Cardiac septum (tissue), 1 donor: ENCODE measurements at places on chromosomes 2 and 18. TPM values are rescaled to one million over a fixed set of nuclear protein-coding genes. Genes with fewer than 3 reads are reported as not detected.

- no peak for DNase-seq
These were observed 18.1 kb upstream of the MSTN start for GRCh38 chr2:190080527-190081049.

GRCh38 chr2:3574155-3574554, 905 bp upstream of the RPS7 start:
- no peak for DNase-seq

DNA sequence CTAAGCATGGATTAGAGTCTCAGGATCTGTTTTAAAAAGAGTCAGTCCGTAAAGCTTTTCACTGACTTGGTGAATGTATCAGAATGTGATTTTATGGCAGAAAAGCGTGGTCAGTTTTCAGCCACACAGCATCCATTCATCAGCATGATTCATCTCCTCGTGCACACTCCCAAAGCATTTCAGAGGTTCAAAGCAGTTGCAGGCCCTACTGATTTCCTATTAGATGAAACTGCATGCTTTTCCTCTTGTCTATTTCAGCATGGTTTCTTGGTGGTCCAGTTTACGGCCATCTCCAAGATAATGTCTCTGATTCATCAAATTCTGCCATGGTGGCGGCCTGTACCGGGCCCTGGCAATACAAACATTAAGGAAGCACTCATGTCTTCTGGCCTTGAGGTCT, 4.8 kb upstream of the PARD6G start:
- no peak for DNase-seq

GRCh38 chr2:142973822-142974207, 96.4 kb downstream of the KYNU start:
- no peak for DNase-seq

- no peak for DNase-seq
These were observed 612.1 kb downstream of the KCNJ3 start for GRCh38 chr2:155310589-155310988.

GRCh38 chr2:204074456-204074855, 137.9 kb downstream of the ICOS start:
- no peak for DNase-seq

PAIP2B gene
- total RNA-seq = 30.7 TPM

DNA sequence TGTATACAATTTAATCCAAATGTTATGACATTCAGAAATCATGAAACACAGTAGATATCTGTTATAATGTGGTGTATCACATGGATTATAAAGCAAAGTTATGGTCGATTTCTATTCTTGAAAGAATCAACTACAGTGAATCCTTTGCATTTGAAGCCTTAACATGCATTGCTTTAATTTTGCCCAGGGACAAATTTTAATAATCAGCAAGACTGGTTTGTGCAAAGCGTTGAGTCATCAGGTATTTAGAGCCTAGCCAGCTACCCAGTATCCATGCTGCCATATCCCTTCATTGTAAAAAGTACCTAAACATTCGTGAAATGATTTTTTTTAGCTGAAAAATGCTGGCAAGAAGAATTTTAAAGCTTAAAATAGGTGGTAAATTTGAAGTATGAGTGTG, 8.9 kb upstream of the SPDYA start:
- DNase-seq = no peak

C2orf78 gene
- total RNA-seq = not detected

DNA sequence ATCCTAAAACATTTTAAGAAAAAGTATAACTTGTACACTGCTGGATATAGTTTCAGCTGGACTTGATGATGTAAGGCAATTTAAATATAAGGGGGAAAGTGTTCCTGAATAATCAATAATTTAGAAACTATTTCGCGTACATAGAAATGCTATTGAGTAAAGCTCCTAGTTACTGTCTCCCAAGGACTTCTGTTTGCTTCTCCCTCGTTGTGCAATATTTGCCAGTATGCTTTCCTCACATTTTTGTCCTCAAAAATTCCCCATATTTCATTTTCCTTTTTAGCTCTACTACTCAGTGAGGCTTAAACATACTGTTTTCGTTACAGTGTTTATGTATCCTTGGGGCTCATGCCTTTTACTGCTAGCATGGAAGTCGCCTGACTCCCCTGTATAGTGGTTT, 36.9 kb downstream of the ATP9B start:
- DNase-seq = no peak

DNA sequence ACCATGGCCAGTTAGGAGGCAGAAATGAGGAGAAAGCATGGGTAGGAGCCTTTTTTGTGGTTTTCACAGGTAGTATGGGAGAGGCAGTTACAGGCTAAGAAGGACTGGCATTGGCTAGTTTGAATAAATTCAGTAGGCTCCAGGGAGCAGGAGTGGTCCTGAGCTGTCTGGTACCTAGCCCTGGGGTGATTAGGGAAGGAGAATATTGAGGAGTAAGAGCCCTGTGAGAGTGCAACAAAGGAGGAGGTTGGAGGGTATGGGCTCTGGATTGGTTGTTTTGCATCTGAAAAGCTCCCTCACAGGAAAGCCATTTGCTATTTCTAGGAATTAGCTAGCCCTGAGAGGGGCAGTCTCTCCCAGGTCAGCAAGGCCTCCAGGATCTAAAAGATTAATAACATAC, 13.3 kb upstream of the TCF7L1 start:
- no peak for DNase-seq

ITM2C gene
- total RNA-seq = 18.4 TPM

GRCh38 chr18:47425365-47425764, 173.9 kb upstream of the SKOR2 start:
- no peak for DNase-seq

DNA sequence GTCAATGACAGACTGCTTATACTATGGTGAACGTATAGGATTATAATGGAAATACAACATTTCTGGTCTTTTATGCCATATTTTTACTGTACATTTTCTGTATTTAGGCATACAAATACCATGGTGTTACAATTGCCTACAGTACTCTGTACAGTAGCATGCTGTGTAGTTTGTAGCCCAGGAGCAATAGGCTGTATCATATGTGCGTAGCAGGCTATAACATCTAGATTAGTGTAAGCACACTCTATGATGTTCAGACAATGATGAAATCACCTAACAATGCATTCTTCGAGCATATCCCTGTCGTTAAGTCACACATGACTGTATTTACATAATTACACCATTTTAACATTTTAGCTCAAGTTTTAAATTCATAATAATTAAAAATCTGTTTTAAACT, 556.6 kb upstream of the ZNF804A start:
- no peak for DNase-seq

- no peak for DNase-seq
These were observed 10.2 kb downstream of the GBX2 start for GRCh38 chr2:236157815-236158498.

GRCh38 chr2:179454443-179455171, 190.0 kb upstream of the SESTD1 start:
- DNase-seq = no peak

DNA sequence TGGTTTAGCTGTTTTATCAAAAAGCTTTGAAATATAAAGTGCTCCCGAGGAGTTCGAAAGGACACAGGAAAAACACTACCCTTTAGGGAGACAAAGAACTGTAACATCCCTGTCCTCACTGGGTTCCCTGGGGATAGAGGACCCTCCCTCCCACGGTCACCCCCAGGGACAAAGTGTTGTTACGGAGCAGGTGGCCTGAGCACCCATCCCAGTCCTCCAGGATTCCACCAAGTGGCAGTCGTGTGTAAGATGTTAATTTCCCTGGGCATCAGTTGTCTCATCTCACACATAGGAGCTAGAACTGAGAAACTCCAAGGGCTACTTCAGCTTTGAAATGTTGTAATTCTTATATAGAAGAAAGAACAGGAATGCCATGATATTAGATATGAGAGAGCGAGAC, 137.7 kb downstream of the ALK start:
- DNase-seq = no peak

- DNase-seq = no peak
These were observed 31.7 kb upstream of the TTC32 start for GRCh38 chr2:19933351-19933981.

LRATD1 gene
- 0.67 TPM for total RNA-seq

MC4R gene
- total RNA-seq = not detected

- DNase-seq = no peak
These were observed 3.9 kb downstream of the MAP3K19 start for GRCh38 chr2:135043345-135043744.

DNA sequence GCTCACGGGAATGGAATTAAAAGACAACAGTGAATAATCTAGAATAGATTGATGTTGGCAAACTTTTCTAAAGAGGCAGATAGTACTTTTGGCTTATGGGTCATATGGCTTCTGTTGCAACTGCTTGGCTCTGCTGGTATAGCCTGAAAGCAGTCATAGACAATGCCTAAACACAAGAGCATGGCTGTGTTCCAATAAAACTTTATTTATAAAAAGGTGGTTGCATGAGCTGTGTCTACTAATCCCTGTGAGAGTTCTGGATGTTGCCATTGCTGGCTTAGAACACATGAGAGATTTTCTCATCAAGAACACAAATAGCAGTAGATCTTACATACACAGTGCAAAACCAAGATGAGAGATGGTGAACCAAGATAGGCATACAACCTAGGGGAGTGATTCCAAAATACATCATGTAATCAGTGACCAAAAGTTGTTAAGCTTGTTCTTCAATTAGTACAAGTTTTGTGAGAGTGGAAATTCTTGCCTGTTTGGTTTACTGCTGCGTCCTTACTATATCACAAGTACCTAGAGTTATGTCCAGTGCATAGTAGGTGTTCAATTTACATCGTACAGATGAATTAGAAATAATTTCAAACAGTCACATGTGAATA, 380.0 kb downstream of the METTL4 start:
- no peak for DNase-seq

ELMOD3 gene
- total RNA-seq = 9.8 TPM

DNA sequence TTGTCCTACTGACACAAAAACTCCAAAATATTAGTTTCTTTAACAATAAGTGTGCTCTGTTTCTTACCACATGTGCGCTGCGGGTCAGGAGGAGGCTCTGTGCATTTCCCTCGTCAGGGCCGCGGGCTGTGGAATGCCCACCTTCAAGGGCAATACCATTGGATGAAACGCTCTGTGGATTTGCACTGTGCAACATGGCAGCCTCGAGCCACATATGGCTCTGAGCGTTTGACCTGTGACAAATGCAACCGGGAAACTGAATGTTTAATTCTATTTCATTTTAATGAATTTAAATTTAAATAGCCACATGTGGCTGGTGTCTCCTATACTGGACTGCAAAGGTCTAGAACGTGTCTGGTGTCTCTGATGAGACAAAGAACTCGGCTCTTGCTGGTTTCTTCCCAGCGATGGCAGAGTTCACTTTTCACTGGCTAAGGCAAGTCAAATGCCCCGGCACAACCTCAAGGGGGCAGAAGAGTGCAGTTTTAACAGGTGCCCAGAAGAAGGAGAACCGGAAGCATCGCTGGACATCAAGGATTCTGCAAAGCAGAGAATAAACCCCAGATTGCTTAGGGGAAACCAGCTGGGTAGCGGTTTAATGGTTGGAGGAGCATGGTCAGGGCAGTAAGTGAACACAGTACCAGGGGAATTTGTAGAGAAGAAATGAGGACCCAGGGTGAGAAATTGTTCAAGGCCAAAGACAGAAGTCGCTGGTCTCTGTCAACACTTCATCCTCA, 37.0 kb upstream of the TMEM18 start:
- DNase-seq = no peak

DNA sequence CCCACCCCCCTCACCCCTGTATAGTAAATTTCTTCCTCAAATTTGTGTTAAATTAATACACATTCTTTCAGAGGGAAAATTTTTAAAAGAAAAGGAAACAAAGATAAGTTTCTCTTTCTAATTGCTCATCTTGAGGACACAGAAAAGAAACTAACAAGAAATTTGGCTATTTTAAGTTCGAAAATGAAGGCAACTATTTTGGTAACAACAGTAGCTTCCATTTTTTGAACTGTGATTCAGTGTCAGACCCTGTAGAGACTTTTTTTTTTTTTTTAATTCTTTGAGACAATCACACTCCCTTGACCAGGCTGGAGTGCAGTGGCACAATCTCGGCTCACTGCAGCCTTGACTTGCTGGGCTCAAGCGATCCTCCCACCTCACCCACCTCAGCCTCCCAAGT, 194.9 kb downstream of the SS18 start:
- no peak for DNase-seq

GAL3ST2 gene
- total RNA-seq = not detected

GRCh38 chr2:224865016-224865415, 148.9 kb upstream of the CCDC195 start:
- no peak for DNase-seq

CROCC2 gene
- not detected for total RNA-seq

- no peak for DNase-seq
These were observed 62.5 kb downstream of the SLC4A3 start for GRCh38 chr2:219689676-219690628.

DNA sequence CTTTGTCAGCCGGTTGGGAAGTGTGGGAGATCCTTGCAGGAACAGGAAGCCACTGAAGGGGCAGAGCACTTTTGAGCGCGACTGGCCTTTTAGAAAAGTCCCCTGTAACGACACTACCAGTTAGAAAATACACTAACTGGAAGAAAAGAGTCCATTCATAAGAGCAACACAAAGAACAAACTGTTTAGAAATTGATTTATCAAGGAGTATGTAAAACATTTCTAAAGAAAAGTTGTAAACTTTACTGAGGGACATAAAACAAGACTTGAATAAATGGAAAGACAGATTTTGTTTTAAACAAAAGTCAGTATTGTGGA, 29.8 kb upstream of the POMC start:
- no peak for DNase-seq

GRCh38 chr2:200345975-200346374, 39.5 kb downstream of the SPATS2L start:
- no peak for DNase-seq

NOTO gene
- total RNA-seq = not detected

DNA sequence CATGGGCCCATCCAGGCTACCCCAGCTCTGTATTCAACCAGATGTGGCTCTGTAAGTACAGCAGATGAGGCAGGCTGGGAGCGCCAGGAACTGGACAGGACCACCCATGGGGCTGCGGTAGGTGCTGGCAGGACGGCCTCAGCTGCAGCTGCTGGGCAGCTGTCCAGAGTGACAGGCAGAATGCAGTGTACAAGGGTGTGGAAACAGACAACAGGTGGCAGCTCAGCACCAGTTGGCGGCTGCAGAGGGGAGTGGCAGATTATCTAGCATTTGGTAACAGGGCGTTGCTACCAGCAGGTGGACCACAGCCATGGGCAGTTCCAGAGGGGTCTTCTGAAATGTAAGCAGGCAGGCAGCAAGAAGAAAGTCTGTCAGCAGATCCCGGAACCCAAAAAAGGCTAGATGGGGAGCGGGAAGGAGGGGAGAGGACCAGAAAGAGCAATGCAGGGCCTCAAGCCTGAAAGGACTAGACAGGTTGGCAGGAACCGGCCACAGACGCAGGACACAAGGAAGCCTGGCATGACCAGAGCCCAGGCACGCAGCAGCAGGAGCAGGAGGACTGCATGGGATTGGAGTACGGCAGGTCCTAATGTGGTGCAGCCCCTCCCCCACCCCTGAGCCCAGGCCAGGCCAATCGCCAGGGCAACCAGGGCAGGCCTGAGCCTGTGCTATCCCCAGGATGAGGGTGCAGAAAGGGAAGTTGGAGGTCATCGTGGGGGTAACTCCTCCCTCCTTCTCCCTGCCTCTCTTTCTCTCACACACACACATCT, 24.7 kb downstream of the PKDCC start:
- DNase-seq = no peak

DNA sequence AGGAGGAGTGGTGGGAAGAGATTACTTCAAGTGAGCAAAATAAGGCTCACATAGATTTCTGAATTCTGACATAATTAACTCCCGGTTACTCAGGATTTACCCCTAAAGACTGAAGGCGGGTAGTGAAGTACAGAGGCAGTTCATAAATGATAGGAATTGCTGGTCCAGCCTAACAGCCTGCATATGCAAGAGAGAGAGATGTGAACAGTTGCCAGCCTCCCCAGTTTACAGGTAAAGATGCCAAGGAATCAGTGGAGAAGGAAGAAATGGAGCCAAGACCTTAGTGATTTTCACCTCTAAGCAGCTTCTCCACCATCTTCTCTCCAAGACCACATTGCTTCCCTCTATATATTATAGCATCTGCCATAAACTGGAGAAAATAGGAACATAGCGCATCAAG, 91.8 kb upstream of the THUMPD2 start:
- DNase-seq = no peak
